ENCODE measurements at places on chromosomes 7 and 10. TPM values are rescaled to one million over a fixed set of nuclear protein-coding genes. Genes with fewer than 3 reads are reported as not detected.

ECD gene
- total RNA-seq: 20.7 TPM

CALHM2 gene
- 57.7 TPM for total RNA-seq

MRC1 gene
- 10.8 TPM for total RNA-seq

MYH16 gene
- total RNA-seq: not detected

ZSWIM8 gene
- total RNA-seq: 63.2 TPM

DNA sequence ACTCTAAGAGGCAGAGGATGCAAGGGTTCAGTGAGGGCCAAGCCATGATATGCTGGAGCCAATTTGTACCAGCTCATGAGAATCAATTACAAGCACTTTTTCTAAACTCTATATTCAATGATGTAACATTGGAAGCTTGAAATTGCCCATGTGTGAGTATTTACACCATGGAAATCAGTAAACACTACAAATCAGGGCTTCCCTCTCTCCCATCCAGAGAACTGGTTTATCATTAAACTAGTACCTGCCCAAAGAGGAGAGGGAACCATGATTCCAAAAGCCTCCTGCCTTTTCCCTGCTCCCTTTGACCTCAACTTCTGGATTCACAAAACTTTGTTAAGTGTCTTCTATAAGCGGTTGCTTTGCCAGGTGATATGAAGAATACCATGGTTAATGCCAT lies 52.5 kb upstream of the BICC1 start:
- DNase-seq: no peak

- DNase-seq: no peak
Measured at GRCh38 chr10:95355301-95355700, 64.5 kb upstream of the PDLIM1 start.

GRCh38 chr7:129843978-129844840 lies 108.6 kb downstream of the UBE2H start:
- no peak for DNase-seq

GRCh38 chr10:1978584-1978983 lies 241.3 kb upstream of the ADARB2 start:
- no peak for DNase-seq
